ENCODE measurements at places on chromosomes 2 and 18.

DNA sequence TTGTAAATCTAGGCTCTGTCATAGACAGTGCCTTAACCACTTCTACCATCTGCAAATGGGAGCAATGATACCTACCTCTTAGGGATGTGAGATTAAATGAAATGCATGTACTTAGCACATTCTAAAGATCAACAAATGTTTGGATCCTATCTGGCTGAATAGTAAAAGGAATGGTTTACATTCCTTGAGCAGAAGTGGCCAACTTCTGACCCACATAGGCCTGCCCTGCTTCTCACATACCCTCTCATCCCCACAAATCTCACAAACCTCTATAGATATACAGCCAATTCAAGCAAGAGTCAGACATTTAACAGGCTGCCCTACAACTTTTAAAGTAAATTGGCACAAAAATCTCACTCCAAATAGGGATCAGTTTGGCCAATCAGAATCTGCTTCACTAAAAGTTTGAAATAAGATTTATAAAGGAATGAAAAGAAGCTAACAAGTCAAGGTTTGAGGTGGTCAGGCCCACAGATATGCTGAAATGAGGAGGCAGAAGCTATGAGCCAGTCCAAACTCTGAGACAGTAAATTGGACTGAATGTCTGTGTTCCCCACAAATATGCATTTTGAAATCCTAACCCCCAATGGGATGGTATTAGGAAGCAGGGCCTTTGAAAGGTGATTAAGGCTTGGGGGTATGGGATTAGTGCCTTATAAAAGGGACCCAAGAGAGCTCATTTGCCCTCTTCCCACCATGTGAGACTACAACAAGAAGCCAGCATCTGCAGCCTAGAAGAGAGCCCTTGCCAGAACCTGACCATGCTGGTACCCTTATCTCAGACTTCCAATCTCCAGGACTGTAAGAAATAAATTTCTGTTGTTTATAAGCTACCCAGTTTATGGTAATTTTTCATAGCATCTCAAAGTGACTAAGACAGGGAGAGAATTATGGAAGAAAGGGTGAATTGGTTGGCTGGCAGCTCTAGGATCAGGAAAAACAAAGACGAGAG lies 227.8 kb upstream of the RBMS1 start:
- DNase-seq: no peak

GRCh38 chr2:239763433-239764097 lies 261.6 kb downstream of the NDUFA10 start:
- DNase-seq: no peak

DNA sequence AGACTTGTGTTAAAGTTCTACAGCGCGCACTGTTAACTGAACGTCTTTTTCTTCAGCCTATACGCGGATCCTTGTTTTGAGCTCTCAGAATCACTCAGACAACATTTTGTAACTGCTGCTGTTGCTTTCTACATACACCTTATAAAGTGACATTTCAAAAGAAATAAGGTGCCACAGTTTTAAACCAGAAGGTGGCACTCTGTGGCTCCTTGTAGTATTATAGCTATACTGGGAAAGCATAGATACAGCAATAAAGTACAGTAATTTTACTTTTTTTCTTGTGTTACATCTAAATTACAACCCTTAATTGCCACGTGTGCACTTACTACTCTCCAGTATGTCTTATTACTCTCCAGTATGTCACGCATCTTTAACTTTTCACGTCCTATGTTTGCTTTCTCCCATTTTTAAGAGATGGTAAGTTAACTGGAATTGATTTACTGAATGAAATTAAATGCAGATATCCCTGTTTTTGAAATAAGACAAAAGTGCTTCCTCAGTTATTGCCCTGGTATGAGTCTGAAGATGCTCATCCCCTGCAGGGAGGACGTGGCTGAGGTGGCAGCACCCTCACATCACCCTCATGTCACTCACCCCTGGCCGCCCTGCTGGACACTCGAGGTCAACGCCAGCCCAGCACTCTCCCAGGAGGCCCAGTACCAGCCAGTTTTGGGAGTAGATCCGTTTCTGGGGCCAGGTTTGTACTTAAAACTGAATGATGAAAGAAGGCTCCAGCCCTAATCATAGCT lies 37.8 kb downstream of the GORASP2 start:
- DNase-seq: no peak

- no peak for DNase-seq
These were observed 61.8 kb downstream of the CXCR4 start for GRCh38 chr2:136055929-136056688.

DNA sequence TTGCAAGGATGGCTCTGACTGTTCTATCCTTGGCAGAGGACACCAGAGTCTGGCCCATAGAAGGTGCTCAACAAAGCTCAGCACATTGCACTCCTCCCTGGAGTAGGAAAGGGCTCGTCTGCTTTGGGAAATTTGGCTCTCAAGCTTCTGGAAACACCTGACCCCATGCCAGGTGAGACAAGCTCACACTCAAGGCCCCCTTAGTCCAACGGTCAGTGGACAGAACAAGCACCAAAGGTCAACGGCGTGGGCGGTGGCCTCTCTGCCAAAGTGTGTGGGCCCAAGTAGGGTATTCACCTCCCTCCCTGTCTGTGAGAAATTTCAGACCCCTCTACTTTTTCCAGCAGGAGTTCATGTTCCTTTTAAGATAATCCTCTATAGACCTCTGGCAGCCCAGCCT lies 2.0 kb upstream of the STEAP3 start:
- DNase-seq: no peak

DNA sequence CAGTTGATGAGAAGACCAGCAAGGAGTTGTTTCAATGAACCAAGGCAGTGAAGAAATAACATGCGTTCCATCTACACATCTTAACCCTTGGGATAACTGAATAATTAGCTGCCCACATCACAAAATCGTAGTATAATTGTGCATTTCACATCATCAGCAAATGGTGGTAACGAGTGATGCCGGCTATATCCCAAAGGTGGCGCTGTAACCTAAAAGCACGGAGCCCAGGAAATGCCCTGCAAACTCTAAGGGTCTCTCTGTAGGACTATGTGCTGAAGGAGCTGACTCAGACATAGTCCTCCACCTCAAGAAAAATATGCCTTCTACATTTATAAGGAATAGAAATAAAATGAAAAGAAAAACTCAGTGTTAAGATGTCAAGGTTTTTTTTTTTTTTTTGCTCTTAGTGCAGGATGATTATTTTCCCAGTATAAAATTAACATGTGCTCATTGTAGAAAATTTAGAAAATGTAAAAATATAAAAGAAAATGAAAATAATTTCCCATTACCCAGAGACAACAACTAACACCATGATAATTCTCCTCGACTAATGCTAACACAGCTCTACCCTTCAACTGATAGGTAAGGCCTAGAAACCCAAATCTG lies 23.1 kb upstream of the DSG3 start:
- DNase-seq: peak; percentile 52

DNA sequence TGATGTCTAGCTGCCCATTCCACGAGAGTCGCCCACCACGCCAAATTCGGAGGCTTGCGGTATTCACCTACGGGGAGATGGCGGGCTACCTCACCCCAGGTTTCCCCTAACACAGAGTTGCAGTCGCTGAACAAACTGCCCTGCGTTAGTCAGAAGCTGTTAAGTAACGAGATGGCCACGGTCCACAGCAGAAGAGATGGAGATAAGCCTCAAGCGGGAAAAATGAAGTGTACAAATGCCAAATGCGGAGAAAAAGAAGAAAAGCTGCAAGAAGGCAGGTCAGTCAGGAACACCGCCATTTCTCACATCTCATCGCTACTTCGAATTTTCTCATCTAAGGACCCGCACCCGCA lies 425 bp downstream of the ASB3 start:
- DNase-seq: no peak

- no peak for DNase-seq
These were observed 173.0 kb upstream of the REV1 start for GRCh38 chr2:99662761-99663341.

DNA sequence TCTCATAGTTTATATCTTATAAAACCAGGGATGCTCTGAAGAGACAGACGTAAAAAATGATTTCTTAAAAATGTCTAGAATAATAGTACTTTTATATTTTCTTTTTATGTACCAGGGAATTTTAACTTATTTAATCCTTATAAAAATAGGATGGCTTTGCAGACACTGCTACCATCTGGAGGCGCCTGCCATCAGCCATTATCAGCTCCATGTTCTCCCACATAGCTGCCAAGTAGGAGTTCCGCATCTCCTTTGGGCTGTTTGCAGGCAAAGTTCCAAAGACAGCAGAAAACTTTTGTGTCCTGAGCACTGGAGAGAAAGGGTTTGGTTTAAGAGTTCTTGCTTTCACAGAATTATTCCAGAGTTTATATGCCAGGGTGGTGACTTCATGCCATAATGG lies 69.2 kb downstream of the MTX2 start:
- no peak for DNase-seq

DNA sequence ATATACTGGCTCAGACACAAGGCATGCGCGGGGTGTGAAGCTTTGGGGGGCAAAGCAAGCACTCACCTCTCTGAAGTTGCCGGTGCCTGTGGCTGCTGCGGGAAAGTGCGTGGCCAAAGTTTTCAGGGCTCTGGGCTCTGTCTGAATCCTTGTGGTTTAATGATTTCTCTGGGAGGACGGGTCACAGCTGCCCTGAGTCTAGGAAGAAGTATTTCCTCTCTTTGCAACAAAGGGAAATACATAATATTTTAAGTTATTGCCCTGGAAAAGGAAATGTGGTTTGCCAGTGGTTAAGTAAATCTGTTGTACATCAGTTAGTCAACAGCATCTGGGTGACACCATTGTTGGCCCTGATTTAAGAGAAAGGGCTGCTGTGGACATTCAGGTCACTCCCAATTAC lies 56.7 kb upstream of the ZDBF2 start:
- DNase-seq: no peak

DNA sequence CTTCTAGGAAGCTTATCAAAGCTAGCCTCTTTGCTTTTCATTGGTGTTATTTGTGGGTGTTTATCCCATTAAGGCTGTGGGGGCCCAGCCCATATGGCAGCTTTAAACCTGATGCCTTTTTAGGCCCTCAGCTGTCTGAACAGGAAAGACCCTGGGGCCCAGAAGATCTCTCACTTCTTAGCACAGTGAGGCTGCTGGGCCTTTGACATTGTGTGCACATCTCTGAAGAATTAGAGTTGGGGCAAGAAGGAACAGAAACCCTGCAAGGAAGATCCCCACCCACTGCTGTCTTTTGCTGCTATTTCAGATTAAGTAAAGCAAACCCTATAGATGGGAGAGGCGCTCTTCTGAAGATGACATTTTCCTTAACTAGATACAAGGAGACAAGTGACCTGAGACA lies 250.0 kb downstream of the SMAD2 start:
- no peak for DNase-seq

DNA sequence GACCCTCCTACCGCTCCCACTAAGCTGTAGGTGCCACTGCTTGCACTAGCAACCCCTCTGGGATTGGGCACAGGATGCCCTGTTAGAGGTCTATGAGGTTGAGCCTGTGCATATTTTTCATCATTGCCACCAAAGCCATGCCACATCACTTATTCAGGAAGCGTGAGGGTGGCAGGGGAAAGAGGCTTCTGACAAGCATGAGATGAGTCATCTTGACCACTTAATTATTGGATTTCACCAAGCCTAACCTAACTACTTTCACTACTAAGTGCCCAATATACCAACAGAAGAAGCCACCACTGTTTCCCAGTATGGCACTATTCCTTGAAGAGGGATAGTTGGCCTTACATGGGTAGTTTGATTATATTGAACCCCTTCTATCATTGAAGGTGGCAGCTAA lies 181.3 kb upstream of the EPHA4 start:
- DNase-seq: no peak

DNA sequence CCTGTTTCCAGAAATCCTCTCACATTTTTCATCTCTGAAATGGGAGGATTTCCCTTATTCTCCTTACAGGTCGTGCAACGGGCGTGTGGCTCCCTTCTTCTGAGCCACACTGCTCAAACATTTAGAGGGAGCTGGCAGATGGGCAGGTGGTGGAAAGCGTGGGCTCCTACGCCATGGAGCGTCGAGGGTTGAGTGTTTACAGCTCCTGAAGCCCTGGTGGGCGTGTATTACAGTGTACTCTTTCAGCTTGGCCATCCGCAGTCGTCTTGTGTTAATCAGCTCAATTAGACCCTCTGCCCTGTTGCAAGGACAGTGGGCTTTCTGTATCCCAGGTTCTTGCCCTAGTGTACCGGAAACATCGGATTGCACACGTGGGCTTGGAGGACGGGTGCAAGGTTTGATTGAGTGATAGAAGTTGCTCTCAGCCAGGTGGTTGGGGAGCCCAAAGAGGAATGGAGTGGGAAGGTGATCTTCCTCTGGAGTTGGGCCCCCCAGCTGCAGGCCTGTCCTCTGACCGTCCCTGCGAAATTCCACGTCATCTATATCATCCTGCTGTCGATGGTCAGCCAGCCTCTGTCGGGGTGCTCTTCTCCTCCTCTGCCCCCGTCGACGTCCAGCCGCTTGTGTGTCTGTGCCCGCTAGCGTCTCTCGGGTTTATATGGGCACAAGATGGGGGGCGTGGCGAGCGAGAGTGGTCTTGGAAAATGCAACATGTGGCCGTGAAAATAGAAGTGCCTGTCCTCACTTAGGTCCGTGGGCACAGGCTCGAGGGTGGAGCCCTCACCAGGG lies 120.3 kb upstream of the DSEL start:
- no peak for DNase-seq

DNA sequence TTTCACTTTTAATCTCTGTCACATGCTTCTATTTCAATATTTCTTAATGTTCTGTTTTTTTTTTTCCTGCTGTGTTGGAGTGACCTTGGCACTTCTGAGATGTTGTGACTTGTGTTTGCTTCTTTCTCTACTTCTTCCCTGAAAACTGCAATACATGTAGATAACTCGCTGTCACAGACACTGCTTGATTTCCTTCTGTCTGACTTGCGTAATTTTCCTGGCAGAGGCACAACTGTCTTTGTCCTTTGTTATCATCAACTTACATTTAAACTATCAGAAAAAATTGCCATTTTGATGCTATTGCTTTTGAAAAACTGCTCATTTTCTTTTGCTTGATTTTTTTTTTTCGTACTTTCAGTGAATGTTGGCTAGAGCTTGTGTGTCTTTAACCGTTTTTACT lies 69.0 kb downstream of the BABAM2 start:
- no peak for DNase-seq

- no peak for DNase-seq
These were observed 1598.7 kb upstream of the ACVR2A start for GRCh38 chr2:146246002-146246735.

- DNase-seq: no peak
These were observed 3.7 kb downstream of the IL1RL2 start for GRCh38 chr2:102190430-102191107.

- no peak for DNase-seq
These were observed 97.4 kb upstream of the GALNT5 start for GRCh38 chr2:157160111-157160510.

DNA sequence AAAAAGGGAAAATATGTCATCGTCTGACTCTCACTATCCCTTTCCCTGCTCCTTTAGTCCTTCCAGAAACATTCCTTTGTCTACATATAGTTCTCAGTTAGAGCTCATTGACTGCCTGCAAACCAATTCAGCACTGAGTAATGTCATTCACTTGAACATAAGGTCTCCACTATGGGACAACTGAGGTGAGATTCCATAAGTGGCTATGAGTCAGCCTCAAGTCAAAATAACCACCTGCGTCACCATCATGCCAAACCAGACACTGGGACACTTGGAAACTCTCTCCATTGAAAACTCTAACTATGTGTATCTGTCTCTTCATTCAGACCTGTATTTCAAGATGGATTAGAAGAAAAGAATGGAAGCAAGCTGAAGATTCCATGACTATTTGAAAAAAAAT lies 878.0 kb upstream of the PIK3C3 start:
- no peak for DNase-seq

GRCh38 chr2:30412047-30412683 lies 34.9 kb upstream of the LCLAT1 start:
- no peak for DNase-seq

Measured in GDM1 (cell line).